ENCODE measurements at places on chromosomes 4 and X. TPM values are rescaled to one million over a fixed set of nuclear protein-coding genes. Genes with fewer than 3 reads are reported as not detected.

The SLC6A14 gene
- 16.6 TPM for total RNA-seq

The MAGED4B gene
- total RNA-seq, result 1.6 TPM

The BEX1 gene
- total RNA-seq, result 1.1 TPM

The CT45A10 gene
- total RNA-seq, result not detected

The MAB21L2 gene
- not detected for total RNA-seq

The HELQ gene
- total RNA-seq, result 22.3 TPM

GRCh38 chrX:106201502-106202178 is 33.5 kb downstream of the PWWP3B start:
- no peak for DNase-seq

DNA sequence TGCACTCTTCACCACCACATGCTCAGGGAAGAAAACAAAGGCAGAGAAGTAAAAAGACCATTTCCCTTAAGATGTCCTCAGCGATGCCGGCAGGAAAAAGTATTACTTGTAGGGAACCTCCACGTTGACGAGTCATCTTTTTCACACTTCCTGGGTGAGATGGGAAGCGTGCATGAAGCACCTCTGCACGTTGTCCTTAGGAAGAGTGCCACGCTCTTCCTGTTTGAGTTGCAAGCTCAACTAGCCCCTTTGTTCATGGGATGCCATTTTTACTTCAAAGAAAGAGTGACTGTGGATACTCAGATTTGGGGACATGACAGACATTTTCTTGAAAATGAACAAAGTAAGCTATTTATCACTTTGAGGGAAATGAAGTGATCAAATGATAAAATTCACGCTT is 33.8 kb downstream of the DCTD start:
- DNase-seq, result peak; percentile 17

- no peak for DNase-seq
These were observed 18.6 kb downstream of the PI4K2B start for GRCh38 chr4:25252230-25253070.

GRCh38 chrX:11908371-11908770 is 150.3 kb downstream of the MSL3 start:
- DNase-seq, result no peak

- no peak for DNase-seq
These were observed 30.4 kb upstream of the CHRDL1 start for GRCh38 chrX:110825972-110826371.

DNA sequence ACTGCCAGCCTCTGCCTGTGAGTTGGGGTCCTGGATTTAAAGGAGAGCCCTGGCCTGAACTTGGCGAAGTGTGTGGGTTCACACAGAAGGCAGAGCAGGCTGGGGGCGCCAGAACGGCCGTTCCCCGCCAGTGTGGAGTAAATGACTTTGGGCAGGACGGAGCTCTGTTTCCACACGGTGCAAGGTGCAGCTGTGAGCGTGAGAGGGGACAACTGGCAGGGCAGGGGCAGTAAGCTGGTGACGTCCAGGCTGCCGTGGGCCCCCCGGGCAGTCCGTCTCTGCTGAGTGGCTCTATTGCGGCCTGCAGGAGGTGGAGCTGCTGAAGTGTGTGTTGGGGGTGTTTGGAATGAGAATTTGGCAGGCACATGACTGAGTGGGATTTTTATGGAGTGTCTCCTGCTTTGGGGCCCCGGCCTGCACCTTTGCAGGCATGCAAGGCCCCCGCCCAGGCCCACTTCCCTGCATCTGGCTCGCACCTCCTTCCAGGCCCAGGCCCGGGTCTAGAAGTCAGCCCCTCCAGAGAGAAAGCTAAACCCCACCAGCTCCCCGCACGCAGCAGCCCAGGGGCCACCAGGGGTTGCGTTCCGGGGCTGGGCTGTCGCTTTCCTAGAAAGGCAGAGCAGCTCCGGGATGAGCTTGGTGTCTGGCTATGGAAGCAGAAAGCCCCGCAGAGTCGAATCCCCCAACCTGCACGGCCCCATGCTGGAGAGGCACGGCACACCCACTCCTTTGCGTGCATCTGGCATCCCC is 62.2 kb upstream of the GRPEL1 start:
- no peak for DNase-seq

DNA sequence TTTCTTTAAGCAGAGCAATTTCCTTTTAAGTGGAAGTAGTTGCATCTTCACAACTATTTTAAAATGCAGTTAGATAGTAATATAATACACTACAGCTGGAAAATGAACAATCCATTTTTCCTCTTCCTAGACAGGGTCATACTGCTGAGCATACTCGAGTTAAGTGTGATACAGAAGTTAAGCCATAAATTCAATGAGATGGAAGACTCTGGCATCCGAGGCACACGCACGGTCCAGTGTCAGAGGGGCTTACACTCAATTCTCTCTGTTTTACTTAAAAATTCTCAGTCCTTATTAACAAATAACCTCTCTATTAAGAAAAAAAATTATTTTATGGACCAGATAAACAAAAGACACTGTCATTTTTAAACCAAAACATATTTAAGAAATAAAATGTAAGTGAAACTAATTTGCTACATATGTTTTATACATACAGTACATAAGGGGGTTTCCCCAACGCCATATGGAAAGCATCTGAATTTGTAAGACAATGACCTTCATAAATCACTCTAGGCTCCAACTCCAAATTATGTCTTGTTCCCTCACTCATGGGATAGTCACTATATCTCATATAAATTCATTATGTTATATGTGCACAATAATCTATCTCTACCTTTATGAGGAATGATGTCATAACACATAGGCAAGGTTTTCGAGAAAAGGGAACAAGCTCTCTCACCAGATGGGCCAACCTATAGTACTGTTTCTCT is 315.3 kb downstream of the PAPSS1 start:
- DNase-seq, result no peak

DNA sequence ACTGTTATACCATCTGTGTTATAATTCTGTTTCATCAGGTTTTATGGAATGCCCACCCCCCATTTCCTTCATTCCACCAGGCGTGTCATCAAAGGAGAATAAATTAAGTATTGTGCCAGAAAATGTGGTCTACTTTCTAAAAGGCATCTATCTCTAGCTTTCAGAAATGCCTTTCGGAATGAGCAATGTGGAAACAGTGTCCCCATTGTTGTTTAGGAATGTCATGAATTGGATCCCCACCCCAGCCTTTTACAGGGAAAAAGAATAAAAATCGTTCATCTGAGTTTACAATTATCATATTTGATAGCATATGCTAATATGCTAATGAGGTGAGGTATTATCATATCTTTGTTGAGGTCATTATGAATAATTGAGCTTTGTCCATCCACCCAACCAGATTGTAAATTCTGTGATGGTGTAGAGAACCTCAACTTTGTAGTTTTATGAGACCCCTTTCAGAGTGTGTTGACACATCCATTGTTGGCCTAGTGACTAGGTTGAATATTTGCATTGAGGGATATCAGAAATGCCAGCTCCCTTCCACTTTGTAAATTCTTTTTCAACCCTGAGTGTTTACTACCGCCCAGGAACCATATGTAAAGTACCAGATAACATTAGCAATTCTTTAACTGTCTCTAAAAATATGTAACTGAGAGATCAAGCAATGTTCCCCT is 56.2 kb upstream of the CCDC160 start:
- no peak for DNase-seq

DNA sequence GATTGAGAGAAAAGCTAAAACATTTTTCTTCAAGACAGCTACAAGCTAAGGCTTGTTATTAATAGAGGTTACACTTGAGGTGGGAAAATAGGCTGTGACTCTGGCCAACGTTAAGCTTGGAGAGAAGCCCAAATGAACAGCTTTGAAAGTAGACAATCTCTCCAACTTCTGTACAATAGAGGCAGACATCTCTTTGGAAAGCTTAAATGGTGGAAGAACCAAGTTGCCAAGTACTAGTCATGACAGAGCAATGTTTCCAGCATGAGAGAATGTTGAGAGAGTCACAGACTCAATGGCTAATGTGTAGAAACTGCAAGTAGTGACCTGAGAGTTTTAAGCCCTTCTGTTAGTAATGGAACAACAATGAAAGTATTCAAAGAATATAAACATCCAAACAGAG is 298.1 kb downstream of the INPP4B start:
- DNase-seq, result no peak

DNA sequence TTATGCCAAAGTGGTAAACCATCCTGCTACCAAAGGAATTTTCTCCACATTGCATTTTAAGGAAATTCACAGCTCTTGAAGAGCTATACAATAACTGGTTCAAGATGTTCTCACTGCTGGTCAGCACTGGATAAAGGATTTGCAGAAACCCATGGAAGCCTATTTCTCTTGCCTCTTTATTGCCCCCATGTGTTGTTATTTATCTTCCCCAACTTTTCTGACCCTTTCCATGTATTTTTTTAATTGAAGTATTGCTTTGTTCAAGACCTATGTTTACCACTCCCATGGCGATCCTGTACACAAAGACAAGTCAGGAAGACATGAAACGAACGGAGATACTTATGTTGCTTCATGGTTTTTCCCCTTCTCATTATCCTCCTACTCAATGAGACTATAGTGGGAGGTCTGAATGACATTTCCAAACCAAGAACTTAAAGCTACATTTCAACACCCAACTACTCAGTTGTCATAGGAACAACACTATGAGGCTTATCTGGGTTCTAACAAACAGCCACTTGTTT is 566.4 kb upstream of the DIPK2B start:
- no peak for DNase-seq

GRCh38 chr4:7043284-7044136 is at the start of gene TADA2B:
TADA2B (plus strand) TSS chr4:7043372; CDS start chr4:7043580, 208 bp downstream.
- DNase-seq, result peak; percentile 90

- no peak for DNase-seq
These were observed 295.9 kb upstream of the TACR3 start for GRCh38 chr4:104015680-104016079.

DNA sequence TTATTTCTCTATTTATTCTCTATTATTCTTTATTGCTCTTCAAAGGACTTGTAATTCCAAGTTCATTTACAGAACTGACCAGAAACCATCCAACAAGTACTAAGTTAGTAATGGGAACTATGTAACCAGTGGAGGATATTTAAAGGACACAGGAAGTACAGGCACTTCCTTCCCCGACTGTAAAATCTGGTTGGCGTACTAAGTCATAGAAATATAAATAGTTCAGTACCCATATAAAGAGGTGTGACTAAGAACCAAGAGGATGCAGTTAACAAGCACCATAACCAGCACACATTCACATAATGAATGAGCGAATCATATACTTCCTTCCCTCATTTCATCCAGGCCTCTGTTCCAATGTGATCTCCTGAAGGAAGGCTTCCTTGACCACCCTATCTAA is 3.6 kb upstream of the EIF4E start:
- DNase-seq, result no peak

GRCh38 chrX:47633689-47634590 is 4.2 kb upstream of the CFP start:
- no peak for DNase-seq

Data from lower leg skin (tissue), 4 donors.